ENCODE measurements at places on chromosomes 2 and 18.
A peak's percentile ranks its signal among the peaks of the same experiment; 100 is the strongest.

GRCh38 chr2:71930049-71930681, 217.5 kb downstream of the CYP26B1 start:
- DNase-seq: peak; percentile 61

GRCh38 chr2:216405588-216405987, 6.7 kb upstream of the SMARCAL1 start:
- no peak for DNase-seq

DNA sequence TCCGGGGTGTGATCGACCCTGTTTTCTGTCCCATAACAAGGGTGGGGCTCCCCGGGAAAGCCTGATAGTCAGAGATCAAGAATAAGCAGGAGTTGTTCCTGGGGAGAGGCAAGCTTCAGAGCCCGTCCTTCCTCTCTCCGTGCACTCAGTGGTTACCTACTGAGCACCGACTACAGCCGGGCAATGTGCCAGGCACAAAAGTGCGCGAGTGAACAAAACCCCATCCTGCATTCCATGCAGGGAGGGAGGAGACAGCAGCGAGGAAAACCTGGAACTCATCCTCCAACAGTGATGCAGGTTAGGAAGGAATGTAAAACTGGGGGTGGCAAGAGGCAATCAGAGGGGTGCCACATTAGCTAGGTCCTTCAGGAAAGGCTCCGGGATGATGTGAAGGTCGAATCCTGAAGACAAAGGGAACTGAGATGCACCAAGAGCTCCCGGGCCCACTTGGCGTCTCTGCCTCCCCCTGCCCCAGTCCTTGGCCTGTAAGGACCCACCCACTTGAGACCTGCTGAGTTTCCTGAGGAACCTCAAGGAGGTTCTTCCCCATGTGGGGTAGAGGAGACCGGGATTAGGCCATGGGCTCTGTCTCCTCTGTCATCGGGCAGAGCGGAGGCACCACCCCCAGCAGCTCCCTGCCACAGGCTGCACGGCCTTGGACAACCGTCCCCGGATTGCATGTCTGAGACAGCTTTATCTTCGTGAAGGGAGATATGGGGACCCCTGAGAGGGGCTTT, 198.2 kb downstream of the NDUFA10 start:
- DNase-seq: peak; percentile 48

- DNase-seq: no peak
Observed at GRCh38 chr2:1659951-1660565, 84.3 kb downstream of the PXDN start.

GRCh38 chr18:50280707-50281294, 522 bp downstream of the MBD1 start:
- DNase-seq: no peak

Measured in upper lobe of right lung (tissue), 1 donor.